ENCODE measurements at places on chromosomes 5 and 9. TPM values are rescaled to one million over a fixed set of nuclear protein-coding genes. Genes with fewer than 3 reads are reported as not detected.

- no peak for DNase-seq
These were observed 23.4 kb upstream of the GALNT10 start for GRCh38 chr5:154166901-154167791.

GRCh38 chr9:14258660-14259239 is 55.2 kb downstream of the NFIB start:
- DNase-seq: no peak

DNA sequence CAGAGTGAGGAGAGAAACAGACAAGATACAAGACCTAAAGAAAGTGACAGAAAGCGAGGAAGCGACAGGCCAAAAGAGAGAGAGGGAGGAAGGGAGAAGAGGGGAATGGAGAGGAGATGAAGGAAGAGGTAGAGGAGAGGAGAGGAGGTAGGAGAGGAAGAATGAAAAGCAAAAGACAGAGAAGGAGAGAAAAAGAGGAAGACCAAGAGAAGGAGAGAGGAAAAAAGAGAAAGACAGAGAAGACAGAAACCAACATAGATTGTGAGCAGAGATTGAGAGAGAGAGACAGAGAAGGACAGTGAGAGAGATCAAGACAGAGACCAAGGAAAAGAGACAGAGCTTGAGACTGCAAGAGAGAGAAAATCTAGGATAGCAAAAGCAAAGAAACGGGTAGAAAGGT is 58.6 kb upstream of the FNIP1 start:
- DNase-seq: no peak

GRCh38 chr5:179887095-179887494 is 20.6 kb downstream of the TBC1D9B start:
- no peak for DNase-seq

GRCh38 chr5:151051931-151052608 is 28.8 kb downstream of the TNIP1 start:
- no peak for DNase-seq

DNA sequence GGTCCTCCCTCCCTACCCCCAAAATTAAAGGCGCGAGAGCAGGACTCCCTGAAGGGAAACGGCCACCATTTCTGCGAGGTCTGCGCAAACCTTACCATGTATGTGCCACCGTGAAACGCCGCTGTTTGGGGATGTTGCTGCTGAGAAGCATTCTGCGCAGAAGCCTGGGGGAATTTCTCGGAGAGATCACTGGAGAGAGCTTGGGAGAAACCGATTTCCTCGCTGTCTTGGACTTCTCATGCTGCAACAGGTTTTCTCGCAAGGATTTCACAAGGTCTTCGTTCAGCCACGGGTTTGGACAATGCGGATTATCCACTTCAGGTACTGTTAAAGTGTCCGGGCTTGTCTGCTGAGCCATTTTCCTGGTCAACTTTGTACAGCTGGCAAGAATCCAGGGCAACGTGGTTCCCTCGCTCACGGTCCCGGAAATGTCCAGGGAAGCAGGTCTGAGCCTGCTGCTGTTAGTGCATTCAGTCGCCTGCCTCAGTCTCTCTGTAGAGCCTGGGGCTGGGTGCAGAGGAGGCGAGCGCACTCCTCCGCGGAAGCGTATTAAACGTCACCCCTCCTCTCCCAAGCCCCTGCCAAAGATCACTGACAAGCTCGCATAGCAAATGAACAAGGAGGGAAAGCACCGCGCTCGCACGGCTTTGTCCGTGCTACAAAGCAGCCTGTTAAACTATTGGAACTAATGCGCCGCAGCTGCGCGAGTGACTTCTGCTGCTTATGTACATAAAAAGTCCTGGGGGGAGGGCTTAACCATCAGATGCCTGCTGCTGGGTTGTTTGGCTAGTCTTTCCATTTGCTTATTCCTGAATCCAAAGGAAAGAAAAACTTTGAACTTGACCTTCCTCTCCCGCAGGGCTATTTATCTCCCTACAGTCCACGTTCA is 125.1 kb downstream of the PDE4D start:
- peak; percentile 41 for DNase-seq

GRCh38 chr9:126965541-126966428 is 51.2 kb downstream of the RALGPS1 start:
- DNase-seq: peak; percentile 39

DNA sequence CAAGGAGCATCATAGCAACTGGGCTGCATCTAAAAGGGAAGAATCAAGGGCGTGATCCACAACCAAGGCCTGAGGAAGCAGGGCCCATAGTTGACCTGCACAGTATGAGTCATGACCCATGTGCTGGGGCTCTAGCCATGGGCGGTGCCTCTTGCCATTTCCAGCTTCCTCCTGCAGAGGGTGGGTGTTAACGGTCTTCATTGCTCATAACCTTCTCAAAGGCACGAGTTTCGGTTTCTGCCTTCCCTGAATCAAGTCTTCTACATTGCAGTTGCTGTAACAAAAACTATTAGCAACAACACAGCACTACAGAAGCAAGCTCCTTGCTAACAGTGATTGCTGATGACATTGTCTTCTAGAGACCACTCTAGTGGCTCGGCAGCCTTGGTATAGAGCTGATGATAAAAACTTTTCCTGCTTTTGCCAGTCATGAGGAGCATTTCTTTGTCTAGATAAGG is 66.9 kb downstream of the CTSL start:
- DNase-seq: no peak

- no peak for DNase-seq
These were observed 113.4 kb downstream of the LHX2 start for GRCh38 chr9:124124729-124125650.

GRCh38 chr9:87883274-87883673 is 597 bp downstream of the SPATA31E1 start:
- no peak for DNase-seq

DNA sequence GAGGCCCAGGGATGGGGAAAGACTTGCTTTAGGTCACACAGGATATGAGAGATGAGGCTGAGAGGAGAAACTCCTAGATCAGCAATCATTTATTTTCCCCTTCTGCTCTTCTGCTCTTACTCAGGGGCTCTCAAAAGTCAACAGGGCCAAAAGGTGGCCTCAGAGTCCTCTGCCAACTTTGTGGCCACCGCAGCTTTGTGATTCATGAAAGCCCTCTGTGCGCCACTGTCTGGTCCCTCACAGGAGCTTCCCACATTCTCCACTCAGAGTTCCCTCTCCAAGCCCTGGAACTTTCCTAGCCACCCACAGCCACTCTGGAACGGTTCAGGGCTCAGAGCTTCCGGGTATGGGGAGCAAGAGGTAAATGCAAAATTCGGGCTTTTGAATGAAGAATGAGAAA is 82.4 kb downstream of the COL27A1 start:
- no peak for DNase-seq

GRCh38 chr9:123072407-123072995 is 39.0 kb downstream of the GPR21 start:
- no peak for DNase-seq

GRCh38 chr5:105331558-105331957 is 1769.0 kb upstream of the NUDT12 start:
- DNase-seq: no peak

GRCh38 chr5:84131372-84131771 is 253.3 kb downstream of the EDIL3 start:
- no peak for DNase-seq

DNA sequence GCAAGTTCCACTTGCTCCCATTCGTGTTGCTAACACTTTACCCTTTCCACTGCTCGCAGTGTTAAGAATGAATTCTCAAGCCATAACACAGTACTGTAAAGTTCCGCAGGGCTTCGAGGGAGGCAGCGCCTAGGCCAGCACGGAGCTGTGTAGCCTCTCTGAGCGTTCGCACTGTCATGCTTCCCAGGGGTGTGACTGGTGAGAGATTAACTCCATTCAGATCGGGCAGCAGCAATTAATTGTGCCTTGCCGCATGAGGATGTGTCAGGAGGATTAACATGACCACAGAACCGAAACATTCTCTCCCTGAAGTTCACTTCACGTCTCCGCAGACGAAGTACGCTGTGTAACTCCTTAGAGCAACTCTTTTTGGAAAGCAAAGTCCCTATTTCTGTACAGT is 23.2 kb downstream of the ZBTB34 start:
- no peak for DNase-seq

- no peak for DNase-seq
These were observed 72.2 kb downstream of the C9orf50 start for GRCh38 chr9:129548571-129549135.

GRCh38 chr5:179700401-179700918 is 1.7 kb downstream of the CANX start:
- DNase-seq: no peak

DNA sequence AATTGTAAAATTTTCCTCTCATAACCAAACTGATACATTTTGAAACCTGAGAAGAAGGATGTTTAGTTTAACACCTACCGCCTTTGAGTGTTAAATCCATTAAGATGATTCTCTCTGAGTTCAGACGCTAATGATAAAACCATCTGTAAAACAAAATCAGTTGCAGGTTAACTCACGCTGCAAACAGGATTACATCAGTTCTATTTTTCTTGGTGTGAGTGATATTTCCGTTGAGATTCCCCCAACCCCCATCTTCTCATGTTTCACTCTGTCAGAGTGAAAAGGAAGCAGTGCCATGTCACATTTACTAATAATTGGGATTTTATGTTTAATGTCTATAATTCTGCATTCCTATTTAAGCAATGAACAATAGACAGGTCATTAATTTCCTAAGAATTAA is 146.5 kb downstream of the FANCC start:
- DNase-seq: no peak

GRCh38 chr9:37820142-37820541 is 19.5 kb downstream of the DCAF10 start:
- DNase-seq: no peak

DNA sequence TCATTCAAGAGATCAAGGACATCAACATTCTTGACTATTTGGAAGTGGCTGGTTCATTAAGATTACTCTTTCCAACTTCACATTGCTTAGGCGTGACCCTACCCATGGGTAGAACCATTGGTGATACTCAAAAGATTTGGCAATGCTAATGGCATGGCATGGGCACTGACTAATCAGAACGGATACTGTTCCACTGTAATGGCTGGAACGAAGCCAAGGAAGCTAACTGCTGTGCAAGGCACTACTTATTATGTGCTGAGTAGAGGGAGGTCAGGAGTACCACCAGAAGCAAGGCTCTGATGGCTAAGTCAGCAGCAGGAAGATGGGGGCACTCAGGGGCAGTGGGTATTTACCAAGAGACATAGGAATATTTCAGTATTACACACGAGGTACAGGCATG is 31.9 kb downstream of the GNA14 start:
- no peak for DNase-seq

- DNase-seq: no peak
These were observed 3.5 kb downstream of the PDE6A start for GRCh38 chr5:149940941-149941644.

- DNase-seq: peak; percentile 14
These were observed 798 bp downstream of the MEGF9 start for GRCh38 chr9:120713257-120714087.

DNA sequence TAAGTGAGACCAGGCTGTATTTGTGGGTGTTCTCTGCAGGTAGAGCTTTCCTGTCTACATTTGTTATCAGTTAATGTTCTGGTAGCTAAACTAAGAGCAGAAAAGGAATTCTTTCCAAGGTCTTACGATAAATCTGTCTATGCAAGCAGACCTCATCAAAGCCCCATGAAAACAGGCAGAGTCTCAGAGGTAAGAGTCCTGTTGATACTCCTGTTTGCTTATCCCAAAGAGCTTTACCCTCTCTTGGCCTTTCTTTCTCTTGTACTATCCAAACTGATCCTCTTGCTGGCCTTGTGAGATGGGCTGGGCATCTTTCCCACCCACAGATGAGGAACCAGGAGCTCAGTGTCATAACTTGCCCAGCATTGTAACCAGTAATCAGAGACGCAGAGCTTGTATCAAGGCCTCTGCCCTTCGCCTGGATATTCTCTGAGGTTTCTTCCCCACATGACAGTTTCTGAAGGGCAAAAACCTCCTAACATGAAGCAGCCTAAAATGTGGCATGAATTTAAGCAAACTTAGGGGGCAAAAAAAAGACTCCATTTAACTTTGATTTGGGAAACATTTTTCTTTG is 33.5 kb downstream of the PRKACG start:
- DNase-seq: no peak

DNA sequence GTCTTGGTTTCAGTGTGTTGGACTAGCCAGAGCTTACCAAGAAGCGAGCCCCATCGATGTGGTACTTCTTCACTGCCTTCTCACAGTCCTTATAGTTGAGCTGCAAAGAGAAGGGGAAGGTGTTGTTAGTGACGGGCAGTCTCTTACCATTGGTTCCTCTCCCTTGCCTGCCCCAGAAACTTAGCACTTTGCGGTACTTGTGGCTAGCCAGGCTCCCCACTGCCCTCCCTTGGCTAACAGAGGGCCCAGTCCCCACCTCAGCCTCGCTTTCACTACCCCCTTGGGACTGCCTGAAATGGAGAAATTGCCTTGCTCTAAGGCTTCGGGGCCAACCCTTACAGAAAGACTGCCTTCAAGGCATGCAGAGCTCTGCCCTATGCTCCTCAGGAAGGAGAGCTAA is 4.3 kb downstream of the LCP2 start:
- no peak for DNase-seq

DNA sequence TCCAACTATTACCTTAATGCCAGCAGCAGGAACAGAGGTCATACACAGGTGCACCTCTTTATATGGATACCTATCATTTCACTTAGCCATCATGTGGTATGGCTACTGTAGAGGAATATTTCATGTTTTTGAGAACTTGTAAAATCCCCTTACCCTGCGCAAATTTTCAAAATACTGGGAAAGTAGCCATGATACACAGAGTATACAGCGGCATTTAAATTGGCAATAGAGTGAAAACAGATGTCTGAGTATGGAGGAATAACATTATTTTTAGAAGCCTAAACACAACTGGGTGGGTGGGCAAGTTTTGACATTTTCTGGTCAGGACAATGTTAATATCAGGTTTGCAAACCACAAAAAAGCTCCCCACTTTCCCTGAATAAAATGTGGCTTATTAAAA is 109.5 kb downstream of the SMIM23 start:
- DNase-seq: no peak

GRCh38 chr9:127386249-127386648 is 10.7 kb upstream of the SLC2A8 start:
- DNase-seq: no peak

DNA sequence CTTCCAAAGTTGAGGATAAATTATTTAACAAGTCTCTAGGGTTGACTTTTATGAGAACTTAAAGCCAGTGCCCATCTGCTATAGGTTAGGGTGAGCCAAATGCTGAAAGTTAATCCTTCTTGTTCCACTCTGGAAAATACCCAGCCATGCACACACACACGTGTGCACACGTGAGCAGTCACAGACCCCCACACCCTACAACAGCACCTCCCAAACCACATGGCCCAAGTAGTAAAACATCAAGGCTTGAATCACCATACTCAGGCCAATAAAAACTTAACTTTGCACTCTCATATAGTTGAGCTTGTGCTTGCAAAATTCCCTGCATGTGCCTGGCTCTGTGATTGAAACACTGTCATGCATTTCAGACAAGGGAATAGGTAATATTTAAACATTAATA is 467.6 kb downstream of the ARHGEF28 start:
- DNase-seq: no peak

Gene PPP1R26
- total RNA-seq: 32.4 TPM

Gene CDC42SE2
- 25.5 TPM for total RNA-seq

Gene NUTM2G
- not detected for total RNA-seq

Gene TCF7
- total RNA-seq: 18.0 TPM

Gene ERAP2
- not detected for total RNA-seq

Gene TLE1
- total RNA-seq: 40.5 TPM

Gene ZNF462
- total RNA-seq: 195 TPM

Gene KLHL9
- total RNA-seq: 31.7 TPM

Gene LMX1B
- 6.9 TPM for total RNA-seq

Gene NDST1
- total RNA-seq: 108 TPM

Gene WHRN
- 8.9 TPM for total RNA-seq

Gene CYLC2
- total RNA-seq: not detected

Gene ATP10B
- total RNA-seq: 10.8 TPM

Gene CEL
- total RNA-seq: 3.5 TPM

Gene FAT2
- total RNA-seq: not detected

Gene BAG1
- total RNA-seq: 97.5 TPM

Gene GRPEL2
- 29.2 TPM for total RNA-seq

Gene LCN12
- 0.50 TPM for total RNA-seq
